Activated CD4-positive, alpha-beta T cell treated with anti-CD3 and anti-CD28 coated beads, Interleukin-2, amount 10 ng/mL, durations not matched to agents 7 days and 5 days (primary cell): ENCODE measurements at places on chromosomes 7 and 10.

GRCh38 chr10:104084482-104085142 lies 1.1 kb downstream of the COL17A1 start:
- DNase-seq = no peak

DNA sequence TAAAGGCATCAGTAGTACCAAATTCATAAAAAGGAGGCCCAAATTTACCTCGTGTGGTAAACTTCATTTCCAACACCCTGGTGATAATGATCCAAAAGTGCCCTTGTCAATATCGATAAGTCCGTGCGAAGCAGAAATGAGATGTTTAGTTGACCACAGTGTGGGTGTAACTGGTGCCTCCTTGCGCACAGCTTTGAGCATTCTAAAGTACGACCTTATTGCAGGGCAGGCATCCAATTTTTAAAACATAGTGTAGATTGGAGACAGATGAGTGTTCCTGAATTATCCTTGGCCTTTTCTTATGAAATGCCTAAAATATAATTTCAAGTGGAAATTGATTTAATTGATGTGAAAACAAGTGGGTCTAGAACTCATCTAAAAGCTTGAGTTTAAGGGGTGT lies 248.4 kb downstream of the TRIL start:
- DNase-seq = no peak

DNA sequence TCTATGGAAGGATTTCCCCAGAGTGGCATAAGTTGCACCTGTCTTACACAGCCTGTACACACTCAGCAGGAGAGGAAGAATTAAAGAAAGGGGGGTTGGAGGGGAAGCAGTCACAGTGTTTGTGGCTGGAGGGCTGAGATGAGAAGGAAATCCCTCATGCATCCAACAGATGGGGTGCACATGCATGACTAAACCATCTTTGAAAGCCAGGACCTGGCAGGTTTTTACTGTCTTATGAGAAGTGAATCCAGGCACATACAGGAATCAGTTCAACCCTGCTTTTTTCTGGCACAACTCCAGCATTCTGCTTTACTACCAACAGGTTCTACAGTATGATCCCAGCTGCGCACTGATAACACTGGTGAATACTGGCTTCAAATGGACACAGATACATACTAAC lies 107.7 kb downstream of the CACNA2D1 start:
- DNase-seq = no peak

DNA sequence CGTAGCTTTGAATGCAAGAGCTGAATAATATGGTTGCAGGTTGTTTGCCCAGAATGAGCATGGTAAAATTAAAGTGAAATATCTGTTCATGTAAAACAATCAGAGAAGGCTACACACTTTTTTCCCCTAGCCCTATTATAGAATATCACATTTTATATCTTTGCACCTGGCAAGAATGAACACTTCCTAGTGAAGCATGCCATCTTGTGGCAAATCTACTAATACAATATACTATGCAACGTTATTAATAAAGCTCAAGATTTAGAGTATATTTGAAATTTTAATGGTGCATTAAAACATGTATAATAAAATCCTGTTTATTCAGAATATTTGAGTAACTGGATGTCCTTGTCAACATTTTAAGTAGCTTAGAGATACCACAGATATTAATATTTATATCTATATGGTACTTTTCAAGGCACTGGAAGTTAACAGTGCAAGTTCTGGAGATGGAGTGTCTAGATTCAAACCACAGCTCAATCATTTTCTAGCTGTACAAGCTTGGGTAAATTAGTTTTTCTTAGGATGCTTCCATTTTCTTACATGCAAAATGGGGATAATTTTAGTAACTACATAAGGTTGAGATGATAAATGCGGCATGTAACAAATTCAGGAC lies 643.1 kb upstream of the SEMA3D start:
- DNase-seq = no peak

DNA sequence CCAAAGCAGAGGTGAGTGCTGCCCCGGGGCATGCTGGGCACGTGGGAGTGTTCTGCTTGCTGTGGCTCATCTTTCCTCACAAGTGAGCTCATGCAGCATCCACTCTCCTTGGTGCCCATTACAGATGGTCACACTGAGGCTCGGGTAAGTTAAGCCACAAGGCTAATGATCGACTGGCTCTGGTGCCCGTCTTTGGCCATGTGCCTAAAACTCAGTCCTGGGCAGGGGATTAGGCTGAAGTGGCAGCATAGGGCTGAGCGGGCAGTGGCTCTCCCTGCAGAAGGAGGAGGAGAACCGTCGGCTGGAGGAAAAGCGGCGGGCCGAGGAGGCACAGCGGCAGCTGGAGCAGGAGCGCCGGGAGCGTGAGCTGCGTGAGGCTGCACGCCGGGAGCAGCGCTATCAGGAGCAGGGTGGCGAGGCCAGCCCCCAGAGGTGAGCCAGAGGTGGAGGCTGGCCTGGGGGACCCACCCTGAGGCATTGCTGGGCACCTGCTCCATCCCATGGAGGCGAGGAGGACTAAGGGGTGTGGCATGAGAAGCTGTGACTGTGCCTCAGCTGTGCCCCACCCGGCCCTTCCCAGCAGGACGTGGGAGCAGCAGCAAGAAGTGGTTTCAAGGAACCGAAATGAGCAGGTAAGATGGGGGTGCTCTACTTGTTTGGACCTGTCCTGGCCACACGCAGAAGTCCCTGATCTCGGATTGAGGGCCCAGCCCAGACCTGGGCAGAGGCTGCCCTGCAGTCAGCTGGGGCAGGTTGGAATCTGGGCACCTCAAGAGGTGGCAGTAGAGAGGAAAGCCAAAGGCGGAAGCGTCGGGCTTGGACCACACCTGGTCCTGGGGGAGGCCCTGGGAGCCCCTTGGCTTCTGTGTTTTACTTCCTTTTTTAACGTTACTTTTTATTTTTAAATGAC lies 7.3 kb downstream of the PGAM2 start:
- no peak for DNase-seq

DNA sequence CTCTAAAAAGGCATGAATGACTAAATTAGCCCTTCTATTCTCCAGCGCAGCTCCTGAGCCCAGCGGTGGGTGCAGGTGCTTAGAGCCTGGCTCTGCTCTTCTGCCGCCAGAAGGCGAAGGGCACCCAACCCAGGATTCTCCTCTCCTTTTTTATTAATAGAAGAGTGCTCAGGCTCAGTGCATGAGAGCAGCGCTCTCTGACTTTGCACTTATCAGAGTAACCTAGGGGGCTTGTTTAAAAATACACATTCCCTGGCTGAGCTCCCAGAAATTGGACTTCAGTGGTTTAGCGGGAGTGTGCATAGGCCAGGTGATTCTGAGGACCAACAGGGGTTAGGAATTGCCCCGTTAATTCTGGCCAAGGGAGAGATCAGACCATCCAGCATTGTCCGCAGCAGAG lies 1.7 kb upstream of the PFKP start:
- DNase-seq = no peak

- no peak for DNase-seq
These were observed 114.7 kb downstream of the RPS24 start for GRCh38 chr10:78148216-78148960.

DNA sequence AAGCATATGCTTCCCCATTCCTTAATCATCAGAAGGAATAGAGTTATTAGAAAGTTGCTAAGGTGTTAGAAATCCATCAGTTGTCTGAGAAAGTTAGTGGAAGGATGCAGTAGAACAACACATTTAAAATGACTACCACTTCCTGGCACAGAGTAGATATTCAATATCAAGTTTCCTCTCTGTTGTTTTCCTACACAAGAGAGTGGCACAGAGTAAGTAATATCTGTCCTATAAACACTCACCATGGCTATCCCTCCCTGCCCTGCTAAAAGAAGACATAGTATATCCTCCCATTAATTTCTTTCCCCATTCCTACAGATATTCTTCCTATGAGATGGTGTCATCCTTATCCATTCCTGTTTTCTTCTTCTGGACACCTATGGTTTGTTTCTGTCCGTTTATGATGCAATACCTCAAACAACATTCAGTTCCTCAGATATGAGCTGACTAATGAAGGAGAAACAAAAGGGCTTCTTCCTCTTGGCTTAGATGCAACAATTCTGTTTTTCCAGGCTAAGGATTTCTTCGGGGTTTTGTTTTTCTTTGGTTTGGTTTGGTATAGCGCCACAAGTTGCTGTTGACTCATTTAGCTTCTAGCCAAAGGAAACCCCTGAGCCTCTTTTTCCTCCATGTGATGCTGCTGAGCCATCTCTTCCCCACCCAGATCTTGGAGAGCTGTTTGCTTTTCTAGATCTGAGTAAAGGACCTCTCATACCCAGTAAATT lies 32.9 kb upstream of the BPGM start:
- DNase-seq = no peak

DNA sequence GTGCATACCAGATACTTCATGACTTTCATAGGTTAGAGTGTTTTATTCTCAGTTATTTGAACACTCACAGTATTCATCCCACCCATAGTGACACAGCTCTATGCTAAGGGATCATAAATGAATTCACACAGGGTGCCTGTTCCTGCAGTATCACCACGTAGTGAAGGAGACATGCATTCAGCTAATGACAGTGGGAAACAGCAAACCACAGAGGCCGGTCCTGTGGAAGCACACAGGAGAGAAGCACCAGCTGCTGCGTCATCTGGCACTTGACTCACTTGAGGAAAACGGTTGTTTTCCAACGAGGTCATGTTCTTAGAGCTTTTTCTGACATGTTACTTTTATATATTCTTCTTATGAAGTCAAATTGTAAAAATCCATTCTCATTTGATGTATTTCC lies 73.0 kb downstream of the UBE3C start:
- no peak for DNase-seq

- DNase-seq = no peak
These were observed 2.8 kb downstream of the COPS6 start for GRCh38 chr7:100091411-100092181.

DNA sequence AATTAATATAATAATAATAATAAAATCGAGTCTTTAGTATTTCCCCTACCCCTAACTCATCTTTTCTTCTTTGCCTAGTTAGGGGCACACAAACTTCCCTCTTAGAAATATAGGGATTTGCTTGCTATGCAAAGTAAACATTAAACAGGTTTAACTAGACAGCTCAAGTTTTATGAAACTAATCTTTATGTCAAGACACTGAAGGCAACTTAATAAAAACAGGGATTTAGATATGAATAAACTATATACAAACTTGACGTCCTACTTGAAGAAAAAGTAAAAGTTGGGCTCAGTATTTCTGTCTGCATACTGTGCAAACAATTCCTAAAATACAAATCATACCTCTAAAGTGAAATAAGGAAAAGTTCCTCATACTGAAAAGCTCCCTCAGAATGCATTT lies 52.1 kb upstream of the CAV2 start:
- no peak for DNase-seq

DNA sequence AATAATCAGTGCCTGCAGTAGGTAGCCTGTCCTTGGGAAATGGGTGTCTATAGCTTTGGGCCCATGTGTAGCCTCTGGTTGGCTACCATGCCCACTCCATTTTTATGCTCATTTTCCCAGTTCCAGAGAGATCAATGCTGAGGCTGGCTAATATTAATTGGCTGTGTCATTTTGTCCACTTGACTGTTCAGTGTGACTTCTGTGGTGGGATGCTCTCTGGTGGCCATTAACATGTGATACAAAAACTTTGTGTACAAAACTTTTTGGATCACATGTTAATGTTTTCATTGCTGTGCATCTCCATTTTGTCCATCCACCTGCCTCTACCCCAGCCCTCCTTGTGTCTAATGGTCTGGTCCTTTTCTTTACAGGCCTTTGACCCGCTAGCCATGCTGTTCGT lies 22.7 kb downstream of the VIM start:
- DNase-seq = no peak

GRCh38 chr10:124942317-124943169 lies 620 bp downstream of the ZRANB1 start:
- no peak for DNase-seq

DNA sequence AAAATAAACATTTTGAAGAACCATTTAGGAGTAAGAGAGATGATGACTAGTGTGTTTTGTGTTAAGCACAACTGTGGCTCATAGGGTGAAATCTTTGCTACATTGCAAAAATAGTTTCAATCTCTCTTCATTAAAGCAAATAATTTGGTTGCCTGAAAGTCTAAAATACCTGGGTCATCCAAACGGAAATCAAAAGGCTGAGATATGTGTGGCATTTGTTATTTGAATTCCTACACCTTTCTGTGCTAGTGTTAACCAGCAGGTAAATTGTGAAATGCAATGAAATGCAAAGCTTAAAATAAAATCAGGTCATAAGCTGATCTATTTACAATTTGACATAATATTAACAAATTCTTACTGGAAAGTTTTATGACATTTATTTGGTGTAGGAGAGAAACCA lies 40.9 kb upstream of the SEMA3E start:
- DNase-seq = no peak

GRCh38 chr7:107332488-107333269 lies 137.2 kb upstream of the GPR22 start:
- DNase-seq = no peak

- no peak for DNase-seq
These were observed 175.0 kb upstream of the LYZL2 start for GRCh38 chr10:30804478-30805055.

GRCh38 chr10:17913604-17914003 lies 38.1 kb upstream of the SLC39A12 start:
- no peak for DNase-seq

DNA sequence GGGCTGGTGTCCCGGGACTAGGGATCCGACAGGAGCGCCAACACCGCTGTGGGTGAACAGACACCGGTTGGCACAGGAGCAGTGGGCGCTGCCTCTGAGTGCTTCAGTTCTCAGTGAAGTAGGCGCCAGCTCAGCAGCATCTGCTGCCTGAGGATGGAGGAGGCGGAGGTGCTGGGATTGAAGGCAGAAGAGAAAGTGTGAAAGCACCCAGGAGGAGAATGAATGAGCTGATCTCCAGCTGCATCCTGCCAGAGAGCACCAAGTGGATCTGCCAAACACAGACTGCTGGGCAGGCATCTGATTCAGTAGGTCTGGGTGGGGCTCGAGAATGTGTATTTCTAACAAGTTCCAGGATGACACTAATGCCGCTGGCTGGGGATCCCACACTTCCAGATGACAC lies 74.5 kb downstream of the LANCL2 start:
- no peak for DNase-seq

DNA sequence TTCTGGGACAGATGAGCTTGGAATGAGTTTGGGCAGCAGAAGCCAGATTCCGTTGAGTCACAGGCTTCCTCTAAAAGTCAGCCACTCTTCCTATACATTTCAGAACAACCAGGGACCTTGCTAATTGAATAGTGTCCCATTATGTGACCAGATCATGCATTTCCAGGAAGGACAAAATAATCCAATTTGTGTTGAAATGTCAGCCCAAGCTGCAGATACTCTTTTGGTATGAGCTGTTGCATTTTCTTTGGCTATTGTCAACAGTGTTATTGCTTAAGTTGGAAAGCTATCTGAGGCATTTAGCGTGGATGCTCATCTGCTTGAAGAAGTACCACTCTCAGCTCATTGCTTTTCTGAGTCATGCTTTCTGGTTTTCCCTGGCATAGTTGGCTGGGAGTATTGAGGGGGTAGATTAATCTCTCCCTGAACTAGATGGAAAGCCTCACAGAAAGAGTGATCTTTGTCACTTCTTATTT lies 223.7 kb upstream of the HABP2 start:
- no peak for DNase-seq

GRCh38 chr7:121547544-121548092 lies 151.5 kb upstream of the FAM3C start:
- DNase-seq = peak; percentile 26

DNA sequence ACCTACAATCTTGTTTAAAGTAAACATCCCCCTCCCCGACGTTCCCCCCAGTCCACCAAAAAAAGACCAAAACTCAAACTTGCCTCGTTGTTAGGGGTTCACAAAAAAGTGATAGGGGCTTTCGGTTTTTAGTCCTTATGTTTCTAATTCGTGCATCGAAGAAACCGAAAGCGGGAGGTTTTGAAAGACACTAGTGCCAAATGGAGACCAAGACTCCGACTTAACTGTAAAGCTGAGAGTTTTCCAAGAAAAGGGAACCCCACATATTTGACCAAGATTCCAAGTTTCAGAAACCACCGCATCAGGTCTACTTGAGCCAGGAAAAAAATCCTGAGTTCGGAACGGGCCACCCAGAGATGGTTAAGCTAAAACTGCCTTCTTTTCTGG lies 534 bp downstream of the PSMA2 start:
- DNase-seq = peak; percentile 59
